ENCODE measurements at places on chromosomes 12 and 14.

DNA sequence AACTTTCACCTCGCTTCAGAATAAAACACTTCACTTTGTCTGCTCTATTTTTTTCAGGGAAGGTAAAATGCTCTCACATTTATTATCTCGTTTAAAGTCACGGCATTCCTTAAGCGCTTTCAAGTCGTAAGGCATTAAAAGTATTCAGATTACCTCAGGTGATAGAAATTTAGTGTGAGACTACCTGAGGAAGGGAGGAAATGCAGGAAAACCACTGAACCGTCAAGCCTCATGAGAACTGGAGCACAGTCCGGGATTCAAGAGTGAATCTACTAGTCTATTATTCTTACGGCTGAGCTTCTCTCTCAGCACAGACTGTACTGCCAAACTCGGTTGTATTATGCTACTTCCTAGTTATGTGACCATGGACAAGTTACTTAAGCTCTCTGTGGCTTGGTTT, 8.3 kb upstream of the PPFIBP1 start:
- DNase-seq, result no peak

- no peak for DNase-seq
Measured at GRCh38 chr12:104928036-104928745, 29.9 kb downstream of the SLC41A2 start.

GRCh38 chr14:98957211-98958047, 314.6 kb downstream of the BCL11B start:
- peak; percentile 99 for DNase-seq

DNA sequence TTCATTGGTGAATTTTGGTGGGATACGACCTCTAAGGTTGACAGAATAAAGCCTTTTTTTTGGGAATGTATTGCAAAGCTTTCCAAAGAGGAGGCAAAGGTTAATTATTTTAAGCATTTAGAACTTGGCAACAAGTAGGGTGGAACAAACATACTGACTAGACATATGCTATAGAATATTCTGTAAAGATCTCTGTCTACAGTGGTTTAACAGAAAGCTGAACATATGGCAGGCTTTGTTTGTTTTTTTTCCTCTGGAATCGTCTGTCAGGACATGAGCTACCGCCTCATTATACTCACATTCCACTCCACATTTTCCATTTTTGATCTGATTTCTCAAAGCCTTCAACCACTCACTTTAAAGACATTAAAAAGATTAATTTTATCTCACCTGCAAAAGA, 153.4 kb upstream of the PELI2 start:
- DNase-seq, result no peak

GRCh38 chr12:1666685-1667162, 24.1 kb upstream of the ADIPOR2 start:
- peak; percentile 15 for DNase-seq

DNA sequence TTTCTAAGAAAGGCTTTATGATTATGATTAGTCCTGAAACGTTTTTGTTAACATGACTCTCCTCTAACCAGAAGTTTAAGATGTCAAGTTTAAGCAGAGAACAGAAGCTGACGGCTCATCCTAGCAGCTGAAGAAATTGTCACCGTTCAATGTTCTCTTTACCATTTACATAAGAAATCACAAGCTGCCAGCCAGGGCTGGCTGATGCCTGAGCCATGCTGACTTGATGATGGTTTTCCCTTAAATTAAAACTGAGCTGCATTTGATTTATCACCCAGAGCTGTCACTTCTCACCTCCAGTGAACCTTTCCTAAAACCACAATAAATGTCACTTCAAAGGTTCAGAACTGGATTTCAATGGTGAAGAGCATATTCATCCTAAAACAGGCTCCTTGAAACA, 153.6 kb downstream of the KTN1 start:
- no peak for DNase-seq

GRCh38 chr14:60861545-60862140, 119.2 kb downstream of the TRMT5 start:
- no peak for DNase-seq

- no peak for DNase-seq
Measured at GRCh38 chr14:105617201-105617777, 90.9 kb downstream of the TMEM121 start.

DNA sequence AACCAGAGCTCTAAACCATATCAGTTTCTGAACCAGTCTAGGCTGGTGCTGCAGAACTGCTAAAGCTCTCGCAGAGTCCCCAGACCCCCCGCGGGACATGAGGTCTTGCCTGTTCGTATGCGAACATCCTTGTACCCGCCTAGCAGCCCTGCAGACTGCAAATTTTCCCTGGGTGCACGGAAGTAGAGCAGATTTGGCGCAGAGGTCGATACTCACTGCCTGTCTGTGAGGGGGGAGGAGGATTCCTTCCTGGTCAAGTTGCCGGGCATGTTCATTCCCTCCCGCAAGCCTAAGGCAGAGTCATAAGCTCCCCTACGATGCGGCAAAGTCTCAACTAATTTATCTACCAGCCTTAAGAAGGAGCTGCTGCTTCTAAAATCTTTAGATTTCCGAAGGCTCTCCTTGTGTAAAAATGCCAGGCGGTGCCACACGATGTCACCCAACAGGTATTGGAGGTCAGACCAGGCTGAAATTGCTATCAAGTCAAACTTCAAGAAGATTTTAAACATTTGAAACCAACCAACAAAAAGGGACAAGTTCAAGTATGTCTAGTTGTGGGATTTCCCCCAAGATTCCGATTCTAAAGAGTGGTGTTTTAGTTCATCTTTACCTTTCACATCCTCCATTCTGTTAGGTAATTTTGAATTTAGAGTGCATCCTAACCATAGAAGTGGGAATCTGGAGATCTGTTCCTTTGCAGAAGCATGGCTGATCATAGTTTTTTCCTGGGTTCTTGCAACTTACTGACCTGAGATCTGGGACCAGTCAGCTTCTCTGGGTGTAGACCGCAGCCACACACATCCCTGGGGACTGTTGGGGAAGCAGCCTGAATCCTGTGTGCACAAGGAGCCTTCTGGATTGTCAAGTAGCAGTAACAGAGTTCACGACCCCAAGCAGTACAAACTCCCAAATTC, 1.6 kb upstream of the PAX9 start:
- no peak for DNase-seq

DNA sequence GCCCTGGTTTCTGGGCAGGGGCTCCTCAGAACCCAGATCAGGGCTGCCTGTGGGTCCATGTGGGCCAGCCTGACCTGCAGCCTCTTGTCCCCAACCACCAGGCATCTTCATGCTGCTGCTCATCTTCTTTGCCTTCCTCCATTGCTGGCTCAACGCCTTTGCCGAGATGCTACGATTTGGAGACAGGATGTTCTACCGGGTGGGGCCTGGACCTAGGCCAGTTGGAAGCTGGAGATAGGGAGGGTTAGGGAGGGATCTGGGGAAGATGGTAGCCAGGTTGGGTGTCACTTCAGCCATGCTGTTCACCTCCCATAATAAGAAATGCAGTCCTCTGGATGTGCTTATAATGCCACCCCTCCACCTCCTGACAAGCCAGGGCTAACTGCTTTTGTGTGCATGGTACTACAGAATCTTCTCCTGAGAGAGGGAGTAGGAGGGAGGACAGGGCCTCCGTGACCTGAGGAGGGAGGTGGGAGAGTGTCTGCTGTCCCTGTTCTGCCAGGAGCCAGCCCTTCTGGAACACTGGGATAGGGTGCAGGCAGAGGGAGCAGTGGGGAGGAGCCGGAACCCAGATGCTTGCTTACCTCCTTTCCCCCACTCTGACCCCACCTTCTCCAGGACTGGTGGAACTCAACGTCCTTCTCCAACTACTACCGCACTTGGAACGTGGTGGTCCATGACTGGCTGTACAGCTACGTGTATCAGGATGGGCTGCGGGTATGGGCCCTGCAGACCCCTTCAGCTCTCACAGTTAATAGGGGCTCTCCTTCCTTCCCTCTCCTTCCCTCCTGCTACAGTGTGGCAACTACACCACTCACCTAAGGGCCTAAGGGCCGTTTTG, 17.6 kb downstream of the SOAT2 start:
- no peak for DNase-seq

DNA sequence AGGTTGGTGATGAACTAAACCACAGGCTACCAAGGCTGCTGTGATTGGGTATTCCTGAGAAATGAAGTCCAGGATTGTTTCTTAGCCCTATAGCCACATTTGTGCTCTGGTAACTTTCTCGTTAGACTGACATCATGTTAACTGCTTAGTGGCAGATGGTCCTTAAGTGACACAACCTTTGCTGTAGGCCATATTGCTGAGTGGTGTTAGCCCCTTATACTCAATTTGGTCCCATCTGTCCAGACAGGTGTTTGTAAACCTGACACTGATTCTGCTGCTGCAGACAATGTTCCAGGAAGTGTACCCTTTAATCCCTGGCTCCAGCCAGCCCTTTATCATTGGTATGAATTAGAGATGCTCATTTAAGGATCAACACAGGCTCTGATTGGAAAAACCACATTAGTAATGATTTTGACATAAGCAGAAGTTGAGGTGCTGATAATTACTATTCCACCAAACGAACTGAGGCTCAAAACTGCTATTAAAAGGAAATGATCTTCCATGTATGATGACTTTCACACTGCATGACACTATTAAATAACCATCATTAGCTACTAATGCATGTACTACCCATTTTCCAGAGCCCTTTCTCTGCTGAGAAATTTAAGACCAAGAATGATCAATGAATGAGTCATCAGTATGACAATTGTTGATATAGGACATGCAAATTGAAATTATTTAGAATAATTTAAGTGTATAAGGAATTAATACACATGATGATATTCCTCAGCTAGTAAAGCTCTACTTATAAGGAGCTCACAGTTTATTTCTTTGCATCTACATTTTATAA, 3.6 kb upstream of the SSTR1 start:
- DNase-seq, result no peak
